ENCODE measurements at places on chromosomes 7 and 10.

- no peak for DNase-seq
These were observed 44.9 kb upstream of the FAM3C start for GRCh38 chr7:121440857-121441503.

- no peak for DNase-seq
These were observed 32.7 kb upstream of the RBAK start for GRCh38 chr7:5012985-5013384.

- peak; percentile 10 for DNase-seq
These were observed 411 bp downstream of the BCCIP start for GRCh38 chr10:125823663-125824251.

DNA sequence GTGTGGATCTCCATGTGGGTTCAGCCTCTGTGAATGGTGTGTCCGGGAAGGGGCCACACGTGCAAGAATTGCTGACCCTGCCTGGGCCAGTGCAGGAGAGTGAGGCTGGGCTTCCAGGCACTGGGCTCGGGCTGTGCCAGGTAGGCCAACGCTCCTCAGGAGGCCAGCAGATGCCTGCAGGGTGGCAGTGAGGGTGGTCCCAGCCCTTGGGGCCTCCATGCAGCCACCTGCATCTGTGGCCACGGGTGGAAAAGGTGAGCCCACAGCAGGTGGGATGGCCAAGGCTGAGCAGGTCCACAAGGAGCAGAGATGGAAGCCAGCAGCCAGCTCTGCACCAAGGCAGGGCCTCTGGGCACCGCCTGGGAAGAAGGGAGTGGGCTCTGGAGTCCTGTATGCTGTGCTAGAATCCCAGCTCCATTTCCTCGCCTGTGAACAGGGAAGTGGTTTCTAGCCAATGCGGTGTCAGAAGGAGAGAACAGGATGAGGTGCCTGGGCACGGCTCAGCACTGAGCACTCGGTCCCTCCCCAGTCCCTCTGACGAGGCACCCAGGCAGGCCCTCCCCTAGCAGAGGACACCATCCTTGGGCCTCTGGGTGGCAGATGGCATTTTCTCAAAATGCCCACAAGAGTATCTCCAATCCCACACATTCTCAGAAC, 31.1 kb upstream of the RET start:
- no peak for DNase-seq
